ENCODE measurements at places on chromosomes 2 and 18.

DNA sequence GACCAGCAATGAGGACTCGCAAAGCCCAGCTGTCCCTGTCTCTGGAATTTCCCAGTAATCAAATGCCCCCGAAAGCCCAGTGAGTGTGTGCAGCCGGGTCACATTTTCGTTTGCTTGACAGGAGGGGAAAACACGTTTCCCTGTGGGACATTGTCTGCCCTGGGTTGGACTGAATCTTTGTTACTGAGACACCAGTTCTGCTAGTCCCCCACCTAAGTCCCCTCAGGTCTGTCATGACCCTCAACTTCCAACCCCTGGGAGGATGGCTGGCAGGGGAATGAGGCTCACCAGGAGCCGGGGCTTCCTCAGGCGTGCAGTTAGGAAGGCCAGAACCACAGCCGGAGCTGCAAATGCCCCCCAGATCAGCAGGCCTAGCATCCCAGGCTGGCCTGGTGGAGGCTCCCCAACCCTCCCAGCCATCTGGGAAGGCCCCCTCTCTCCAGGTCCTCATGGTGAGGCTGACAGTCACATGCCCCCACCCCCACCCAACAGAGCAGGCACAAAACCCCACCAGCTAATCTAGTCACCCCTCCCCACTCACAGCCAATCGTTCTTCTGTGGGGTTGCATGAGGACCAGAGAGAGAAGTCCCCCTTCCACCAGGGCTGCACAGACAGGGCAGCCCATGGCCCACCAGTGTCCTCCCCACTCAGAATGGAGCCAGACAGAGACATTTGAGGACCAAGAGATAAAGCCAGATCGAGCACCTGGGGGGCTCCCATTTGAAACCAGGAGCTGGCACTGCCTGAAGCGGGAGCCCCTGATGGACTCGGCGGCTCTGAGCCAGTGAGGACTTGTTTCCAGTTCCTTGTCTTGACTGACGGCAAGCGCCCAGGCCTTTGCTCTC, 33.6 kb downstream of the CYP26B1 start:
- DNase-seq, result no peak

DNA sequence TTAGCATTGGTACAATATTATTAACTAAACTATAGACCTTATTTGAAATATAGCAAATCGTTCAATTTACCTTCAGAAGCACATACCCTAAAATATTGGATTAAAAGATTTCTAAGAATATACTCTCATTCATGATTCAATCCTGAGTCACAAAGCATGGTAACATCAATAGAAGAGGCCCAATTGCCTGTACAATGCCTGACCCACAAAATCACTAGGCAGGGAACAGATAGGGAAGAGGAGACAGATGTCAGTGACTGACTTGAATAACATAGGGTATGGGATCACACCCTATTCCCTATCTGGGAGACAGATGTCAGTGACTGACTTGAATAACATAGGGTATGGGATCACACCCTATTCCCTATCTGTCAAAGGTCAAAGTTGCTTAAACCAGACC, 611.6 kb upstream of the VRK2 start:
- no peak for DNase-seq

DNA sequence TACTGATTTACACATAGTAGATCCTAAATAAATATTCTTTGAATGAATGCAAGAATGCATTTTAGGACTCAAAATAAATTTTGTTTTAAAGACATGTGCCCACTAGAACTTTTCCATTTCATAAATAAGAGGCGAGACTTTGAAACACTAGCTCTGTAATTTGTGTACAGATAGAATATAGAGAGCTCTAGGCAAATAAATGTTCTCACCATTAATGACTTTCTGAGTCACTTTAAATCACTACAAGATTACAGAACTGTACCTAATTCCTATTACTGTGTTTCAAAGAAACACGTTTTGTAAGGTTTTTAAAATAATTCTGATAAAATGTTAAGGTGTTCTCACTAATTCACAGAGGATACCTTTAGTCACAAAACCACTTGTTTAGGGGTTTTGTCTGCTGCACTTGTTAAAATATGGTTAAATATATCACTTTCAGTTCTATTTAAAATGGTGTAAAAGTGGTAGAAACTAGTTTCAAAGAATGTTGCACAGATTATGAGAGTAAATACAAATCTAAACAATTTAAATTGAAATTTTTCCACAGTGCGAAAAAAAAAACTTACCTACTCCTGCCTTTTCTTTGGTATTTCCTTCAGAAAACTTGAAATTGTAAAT, 158.7 kb upstream of the ZC3H15 start:
- no peak for DNase-seq

DNA sequence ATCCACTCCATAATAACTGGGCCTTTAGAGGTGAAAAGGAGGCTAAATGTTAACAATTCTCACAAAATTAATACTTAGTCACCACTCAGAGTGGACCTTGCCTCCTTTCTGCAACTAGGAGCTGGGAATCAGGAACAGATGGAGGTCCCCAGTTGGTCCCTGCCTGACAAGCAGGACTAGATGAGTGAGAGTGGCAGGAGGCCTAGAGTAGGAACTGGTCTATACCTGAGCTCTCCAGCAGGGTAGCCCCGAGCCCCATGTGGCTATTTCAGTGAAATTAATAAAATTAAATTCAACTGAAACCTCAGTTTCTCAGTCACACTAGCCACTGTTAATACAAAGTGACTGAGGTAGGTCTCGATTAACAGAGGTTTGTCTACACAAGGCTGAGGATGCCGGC, 150.5 kb downstream of the MYO5B start:
- no peak for DNase-seq

- no peak for DNase-seq
Observed at GRCh38 chr18:46422552-46423055, 234.4 kb downstream of the LOXHD1 start.

DNA sequence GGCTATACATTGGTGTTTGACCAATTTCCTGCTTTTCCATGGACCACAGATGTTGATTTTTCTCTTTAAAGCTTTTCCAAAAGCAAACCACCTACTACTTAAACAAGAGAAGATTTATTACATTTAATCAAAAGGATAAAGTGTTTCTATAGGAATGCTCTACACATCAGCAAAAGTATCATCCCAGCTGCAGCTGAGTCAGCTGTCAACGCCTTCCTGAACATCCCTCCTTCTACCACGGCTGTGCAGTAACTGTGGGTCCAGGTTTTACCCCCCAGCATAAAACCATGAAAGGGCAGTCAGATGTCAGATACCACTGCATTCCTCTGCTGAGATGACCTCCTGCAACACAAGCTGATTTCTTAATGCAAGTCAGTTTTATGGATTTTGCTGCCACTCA, 524.5 kb upstream of the MEX3C start:
- no peak for DNase-seq

DNA sequence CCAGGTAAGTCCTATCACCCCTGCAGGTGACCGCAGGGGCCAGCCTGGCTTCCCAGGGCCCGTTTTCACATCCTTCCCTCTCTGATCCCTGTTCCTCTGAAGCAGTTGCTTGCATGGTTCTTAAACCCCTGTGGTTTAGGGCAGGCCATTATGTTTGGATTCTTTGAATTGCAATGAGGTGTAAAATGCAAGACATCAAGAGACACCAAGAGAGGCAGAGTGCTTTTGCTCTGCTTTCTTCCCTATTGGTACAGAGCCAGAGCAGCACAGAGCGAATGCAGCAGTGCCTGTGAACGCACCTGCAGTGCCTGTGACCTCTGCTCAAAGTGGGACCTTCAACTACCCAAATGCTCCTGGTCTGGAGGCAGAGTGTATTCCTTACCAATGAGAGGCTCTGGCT, 7.6 kb downstream of the RFX8 start:
- DNase-seq, result no peak

- no peak for DNase-seq
Observed at GRCh38 chr2:234189786-234190300, 139.3 kb downstream of the SPP2 start.

DNA sequence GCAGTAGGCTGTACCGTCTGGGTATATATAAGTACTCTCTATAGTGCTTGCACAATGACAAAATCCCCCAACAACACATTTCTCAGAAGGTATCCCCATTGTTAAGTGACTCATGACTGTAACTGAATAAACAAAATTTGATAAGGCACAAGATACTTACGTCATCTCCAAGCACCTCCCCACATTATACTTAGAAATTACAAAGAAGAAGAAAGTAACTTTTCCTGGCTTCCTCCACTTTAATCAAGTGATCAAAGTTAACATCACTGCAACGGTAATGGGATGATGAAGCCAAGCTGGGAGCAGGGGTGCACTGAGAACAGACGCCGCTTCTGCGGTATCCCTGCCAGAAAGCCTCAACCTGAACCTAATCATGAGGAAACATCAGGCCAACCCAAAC, 9.7 kb downstream of the TNS1 start:
- no peak for DNase-seq

- DNase-seq, result no peak
Observed at GRCh38 chr2:45074713-45075112, 65.5 kb upstream of the SIX2 start.

- DNase-seq, result peak; percentile 73
Observed at GRCh38 chr2:201116959-201117734, 1.2 kb downstream of the CFLAR start.

DNA sequence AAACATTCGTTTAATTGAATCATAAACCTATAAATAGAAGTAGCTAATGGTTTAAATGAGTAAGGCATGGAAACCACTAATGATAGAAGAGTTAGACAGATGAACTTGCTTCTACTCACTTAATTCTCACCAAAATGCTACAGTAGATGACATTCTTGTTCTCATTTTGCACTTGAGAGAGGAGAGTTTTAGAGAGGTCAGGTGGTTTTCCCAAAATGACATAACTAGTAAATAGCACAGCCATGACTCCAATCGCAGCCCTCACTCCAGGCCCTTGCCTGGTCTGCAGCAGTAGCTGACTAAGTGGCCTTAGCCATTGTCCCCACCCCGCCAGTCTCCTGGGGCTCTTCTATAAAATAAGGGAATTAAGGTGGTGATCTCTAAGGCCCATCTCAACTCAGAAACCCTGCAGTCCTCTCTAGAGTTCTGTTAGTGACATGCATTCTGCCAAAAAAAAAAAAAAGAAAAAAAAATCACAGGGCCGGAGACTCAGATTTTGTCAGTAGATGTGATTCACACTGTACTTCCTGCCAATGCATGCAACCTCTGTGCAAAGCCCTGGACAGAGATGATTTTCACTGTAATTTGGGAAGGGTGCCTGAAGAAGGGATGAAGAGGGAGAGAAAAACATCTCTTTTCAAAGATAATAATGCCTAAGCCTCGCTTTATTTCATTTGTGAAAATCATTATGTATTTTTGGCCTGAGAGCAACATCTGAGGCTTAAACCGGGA, 221.8 kb downstream of the ANAPC1 start:
- DNase-seq, result peak; percentile 80

DNA sequence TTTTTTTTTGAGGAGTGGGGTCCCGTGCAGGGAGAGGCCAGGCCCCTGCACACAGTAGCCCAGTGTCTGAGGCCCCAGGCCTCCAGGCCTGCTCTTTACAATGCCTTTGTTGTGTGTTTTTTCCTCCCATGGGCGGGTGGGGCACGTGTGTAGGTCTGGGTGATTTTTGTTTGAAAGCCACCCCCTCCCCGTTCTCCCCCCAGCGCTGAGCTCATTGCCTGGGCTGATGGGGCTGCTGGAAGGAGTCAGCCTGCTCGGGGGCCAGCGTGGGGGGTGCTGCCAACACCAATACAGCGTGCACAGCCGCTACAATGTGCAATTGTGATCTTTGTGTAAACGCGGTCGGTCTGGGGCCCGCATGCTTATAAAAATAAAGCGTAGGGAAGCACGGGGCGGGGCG, 142.7 kb downstream of the DYSF start:
- DNase-seq, result peak; percentile 31

GRCh38 chr18:45166836-45167551, 448.3 kb upstream of the SLC14A2 start:
- DNase-seq, result no peak

- DNase-seq, result no peak
Observed at GRCh38 chr2:12057436-12058166, 311.2 kb downstream of the LPIN1 start.

- no peak for DNase-seq
Observed at GRCh38 chr18:68841301-68841700, 43.4 kb downstream of the CCDC102B start.

GRCh38 chr2:71603311-71603811, 150.0 kb downstream of the DYSF start:
- peak; percentile 45 for DNase-seq

DNA sequence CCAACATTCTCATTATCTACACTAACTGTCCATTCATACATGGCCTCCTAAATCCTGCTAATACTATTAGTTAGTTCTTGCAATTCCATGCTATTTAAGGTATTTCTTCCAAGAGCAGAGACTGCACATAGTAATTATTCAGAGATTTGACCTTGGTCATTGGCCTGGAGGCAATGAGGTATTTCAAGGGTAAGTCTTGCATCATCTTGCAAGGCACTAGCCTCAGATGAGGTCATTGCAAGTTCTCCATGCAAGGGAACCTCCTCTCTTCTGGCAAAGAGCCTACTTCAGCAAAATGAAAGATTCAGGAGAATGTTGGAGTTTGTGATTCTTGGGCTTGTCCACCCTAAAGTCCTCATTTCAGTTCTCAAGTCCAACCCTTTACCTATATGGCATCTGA, 48.5 kb upstream of the IKZF2 start:
- DNase-seq, result no peak

DNA sequence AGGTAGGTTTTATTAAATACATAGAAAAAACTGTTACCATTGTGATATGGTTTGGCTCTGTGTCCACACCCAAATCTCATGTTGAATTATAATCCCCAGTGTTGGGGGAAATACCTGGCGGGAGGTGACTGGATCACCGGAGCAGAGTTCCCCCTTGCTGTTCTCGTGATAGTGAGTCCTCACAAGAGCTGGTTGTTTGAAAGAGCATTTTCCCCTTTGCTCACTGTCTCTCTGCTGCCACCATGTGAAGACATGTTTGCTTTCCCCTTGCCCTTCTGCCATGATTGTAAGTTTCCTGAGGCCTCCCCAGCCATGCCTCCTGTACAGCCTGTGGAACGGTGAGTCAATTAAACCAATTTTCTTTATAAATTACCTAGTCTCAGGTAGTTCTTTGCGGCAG, 352.7 kb upstream of the SLC39A10 start:
- DNase-seq, result no peak

- no peak for DNase-seq
Observed at GRCh38 chr18:76466410-76466991, 28.5 kb downstream of the ZNF516 start.

GRCh38 chr2:1868683-1869141, 124.4 kb upstream of the PXDN start:
- DNase-seq, result no peak

- DNase-seq, result no peak
Observed at GRCh38 chr18:80154293-80154692, 45.2 kb downstream of the ADNP2 start.

GRCh38 chr2:201821080-201821479, 14.7 kb downstream of the CDK15 start:
- DNase-seq, result no peak

DNA sequence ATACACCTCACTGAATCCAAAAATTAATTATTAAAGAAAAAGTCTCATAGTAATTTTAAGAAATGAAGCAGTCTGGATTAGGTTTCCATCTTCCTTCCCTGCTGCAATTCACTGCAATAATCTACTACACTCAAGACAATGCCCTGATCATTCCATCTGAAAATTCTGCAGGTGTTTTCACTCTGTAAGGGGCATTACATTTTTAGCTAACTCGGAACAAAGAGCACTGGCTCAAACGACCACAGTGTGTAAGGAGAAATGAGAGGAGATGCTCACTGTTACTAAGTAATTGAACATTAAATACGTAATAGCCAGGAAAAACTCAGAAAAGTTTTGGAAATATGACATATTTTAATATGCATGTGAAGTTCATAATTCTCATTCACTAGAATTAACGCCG, 1.3 kb downstream of the B4GALT6 start:
- no peak for DNase-seq

GRCh38 chr18:38940475-38940862, 1374.9 kb upstream of the CELF4 start:
- DNase-seq, result no peak

- no peak for DNase-seq
Observed at GRCh38 chr2:199838399-199838798, 12.6 kb downstream of the FTCDNL1 start.
